ENCODE measurements at places on chromosomes 2 and 18. TPM values are rescaled to one million over a fixed set of nuclear protein-coding genes. Genes with fewer than 3 reads are reported as not detected.

CHRND gene
- polyA plus RNA-seq = 180 TPM

DNMT3A gene
- polyA plus RNA-seq = 52.6 TPM

CNDP1 gene
- polyA plus RNA-seq = 0.13 TPM

CTLA4 gene
- 0.09 TPM for polyA plus RNA-seq

ANKRD23 gene
- polyA plus RNA-seq = 21.3 TPM

SLC38A11 gene
- 0.20 TPM for polyA plus RNA-seq

NT5C1B gene
- 0.25 TPM for polyA plus RNA-seq

TEX44 gene
- not detected for polyA plus RNA-seq

All from forelimb muscle (tissue), 1 donor.